ENCODE measurements at places on chromosomes 12 and 14.

GRCh38 chr12:7610006-7610405 is 55.7 kb downstream of the APOBEC1 start:
- DNase-seq: no peak

DNA sequence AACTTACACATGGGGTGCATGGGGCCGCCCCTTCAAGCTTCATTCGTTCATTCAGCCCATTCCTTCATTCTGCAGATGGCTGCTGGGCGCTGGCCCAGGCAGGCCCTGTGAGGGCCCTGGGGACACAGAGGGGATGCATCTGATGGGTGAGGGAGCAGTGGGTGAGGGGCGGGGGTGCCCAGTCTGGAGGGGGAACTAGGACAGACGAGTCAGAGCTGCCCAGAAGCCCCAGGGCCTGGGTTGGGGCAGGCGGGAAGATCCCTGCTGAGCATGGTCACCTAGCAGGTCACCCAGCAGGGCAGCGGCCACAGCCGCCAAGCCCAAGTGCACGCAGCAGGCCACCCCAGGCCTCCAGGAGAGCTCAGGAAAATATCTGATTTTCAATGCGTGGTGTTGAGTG is 14.1 kb downstream of the TRMT61A start:
- DNase-seq: no peak

- DNase-seq: peak; percentile 89
Measured at GRCh38 chr12:124927201-124928094, 13.0 kb upstream of the UBC start.

- DNase-seq: no peak
Measured at GRCh38 chr12:44154128-44154527, 318.2 kb downstream of the TMEM117 start.

DNA sequence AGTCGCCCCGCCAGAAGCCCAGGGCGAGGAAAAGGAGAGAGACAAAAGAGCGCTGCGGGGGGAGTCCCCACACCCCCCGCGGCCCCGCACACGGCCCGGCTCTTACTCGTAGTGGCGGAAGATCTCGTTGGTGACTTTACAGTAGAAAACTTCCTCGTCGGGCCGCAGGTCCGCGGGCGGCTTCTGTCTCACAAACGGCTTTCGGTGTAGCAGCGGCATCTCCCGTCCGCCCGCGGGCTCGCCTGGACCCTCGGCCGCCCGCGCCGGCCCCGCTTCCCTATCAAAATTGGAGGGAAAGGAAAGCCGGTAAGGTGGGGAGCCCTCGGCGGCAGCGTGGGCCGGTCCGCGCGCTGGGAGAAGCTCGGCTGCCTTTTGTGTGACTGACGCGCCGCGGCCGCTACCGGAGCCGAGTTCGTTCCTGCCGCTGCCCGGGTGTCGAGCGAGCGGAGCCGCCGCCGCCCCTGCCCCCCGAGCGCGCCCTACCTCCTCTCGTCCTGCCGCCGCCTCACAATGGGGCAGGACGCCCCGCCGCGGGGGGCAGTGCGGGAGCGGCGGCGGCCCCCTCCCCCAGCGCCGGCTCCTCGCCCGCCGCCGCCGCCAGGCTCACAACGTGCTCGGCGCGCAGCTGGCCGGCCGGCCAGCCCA is 652 bp downstream of the BAZ1A start:
- peak; percentile 31 for DNase-seq

GRCh38 chr14:35416108-35416750 is 11.7 kb upstream of the NFKBIA start:
- DNase-seq: peak; percentile 64

DNA sequence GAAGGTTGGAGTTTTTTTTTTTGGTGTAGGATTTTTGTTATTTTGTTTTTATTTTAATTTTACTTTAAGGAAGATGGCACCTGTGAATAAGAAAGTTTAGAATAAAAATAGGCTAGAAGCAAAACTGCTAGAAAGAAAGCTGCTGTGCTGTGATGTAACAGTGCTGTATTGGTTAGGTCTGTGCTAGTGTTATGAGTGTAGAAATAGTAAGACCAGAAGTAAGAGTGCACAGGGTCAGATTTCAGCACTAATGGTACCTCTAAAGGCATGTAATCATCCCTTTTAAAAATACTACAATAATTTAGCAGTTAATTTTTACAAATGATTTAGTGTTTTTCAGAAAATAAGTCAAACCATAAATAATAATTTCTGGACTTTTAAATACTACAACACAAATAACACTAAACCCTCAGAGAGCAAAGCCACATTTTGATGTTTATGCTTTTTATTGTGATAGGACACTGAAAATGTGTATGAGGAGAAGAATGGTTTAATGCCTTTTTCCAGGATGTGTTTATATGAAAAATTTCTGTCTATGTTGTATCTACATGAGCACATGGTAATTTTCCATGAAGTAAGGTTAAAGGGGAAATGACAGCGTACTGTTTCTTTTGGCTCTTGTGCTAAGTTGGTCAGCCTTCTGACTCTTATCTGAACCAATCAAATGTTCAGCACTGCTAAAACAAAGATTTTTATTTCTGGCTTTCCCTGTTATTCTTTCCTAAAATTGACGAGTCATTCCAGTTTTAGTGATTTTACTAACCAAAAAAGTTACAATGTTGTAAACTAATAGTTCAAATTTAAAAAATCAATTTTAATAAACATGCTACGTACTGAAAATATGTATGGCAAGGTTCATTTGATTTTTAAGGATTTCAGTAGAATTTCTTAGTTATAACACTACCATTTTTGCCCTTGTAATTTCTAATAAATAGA is 96.1 kb downstream of the PPHLN1 start:
- no peak for DNase-seq

- no peak for DNase-seq
Measured at GRCh38 chr12:52026263-52026662, 19.5 kb downstream of the TAMALIN start.

- no peak for DNase-seq
Measured at GRCh38 chr12:22800332-22800731, 175.4 kb downstream of the ETNK1 start.

DNA sequence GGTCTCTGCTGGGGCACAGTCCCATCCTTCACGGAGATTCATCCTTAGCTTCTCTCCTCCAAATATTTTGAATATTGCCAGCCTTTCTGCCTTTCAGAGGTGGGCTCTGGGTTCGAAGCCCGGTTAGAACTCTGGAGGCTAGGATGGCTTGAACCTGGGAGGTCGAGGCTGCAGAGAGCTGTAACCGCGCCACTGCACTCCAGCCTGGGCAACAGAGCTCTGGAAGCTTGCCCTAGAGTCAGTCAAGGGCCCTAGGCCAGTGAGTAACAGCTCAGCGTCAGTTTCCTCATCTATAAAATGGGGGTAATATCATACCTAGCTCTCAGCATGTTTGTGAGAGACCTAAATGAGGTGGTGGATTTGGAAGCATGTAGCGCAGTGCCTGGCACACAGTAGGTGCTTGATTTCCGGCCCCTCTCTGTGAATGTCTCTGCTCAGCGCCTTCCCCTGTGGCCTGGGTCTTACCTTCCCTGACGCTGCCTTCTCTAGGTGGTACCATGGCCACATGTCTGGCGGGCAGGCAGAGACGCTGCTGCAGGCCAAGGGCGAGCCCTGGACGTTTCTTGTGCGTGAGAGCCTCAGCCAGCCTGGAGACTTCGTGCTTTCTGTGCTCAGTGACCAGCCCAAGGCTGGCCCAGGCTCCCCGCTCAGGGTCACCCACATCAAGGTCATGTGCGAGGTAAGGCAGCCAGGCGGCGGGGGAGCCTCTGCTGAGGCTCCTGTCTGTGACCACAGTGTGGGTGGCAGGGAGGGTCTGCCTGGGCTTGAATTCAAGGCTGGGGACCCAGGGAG is 3.4 kb downstream of the PTPN6 start:
- DNase-seq: no peak

- no peak for DNase-seq
Measured at GRCh38 chr14:65440230-65440629, 27.7 kb downstream of the FUT8 start.

GRCh38 chr12:15677726-15678201 is 111.4 kb downstream of the EPS8 start:
- DNase-seq: no peak

DNA sequence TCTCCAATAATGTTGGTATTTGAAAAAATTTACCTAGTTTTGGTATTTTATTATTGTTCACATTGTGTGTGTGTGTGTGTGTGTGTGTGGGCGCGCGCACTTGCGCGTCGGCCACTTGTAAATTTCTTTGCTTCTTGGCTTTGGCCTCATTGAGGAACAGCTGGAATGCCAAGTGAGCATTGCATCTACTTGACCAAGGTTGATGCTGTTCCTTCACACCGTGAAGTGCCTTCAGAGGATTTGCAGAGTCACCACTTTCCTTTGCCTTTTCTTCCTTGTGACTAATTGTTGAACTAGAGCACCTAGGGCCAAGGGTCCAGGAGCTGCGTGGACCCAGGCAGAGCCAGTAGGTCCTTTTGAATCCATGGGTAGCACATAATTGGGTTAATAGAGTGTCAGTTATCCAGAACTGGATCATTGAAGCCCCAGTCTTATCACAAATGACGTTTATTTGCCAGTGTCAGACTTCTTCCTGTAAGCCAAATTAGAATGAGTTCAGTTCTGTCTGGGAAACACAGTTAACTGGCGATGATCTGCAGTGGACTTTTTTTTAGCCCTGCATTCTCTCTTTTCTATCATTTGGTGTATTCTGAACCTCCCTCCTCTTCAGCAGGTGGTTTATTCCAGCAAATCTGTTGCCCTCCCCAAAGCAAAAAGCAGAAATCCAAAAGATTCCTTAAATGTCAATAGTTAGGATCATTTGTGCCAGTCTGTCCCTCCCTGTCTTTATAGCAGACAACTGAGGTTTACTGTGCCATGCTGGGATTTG is 2.6 kb downstream of the PPP2R5C start:
- DNase-seq: no peak

GRCh38 chr12:76871742-76872141 is 7.1 kb downstream of the CSRP2 start:
- DNase-seq: no peak

- DNase-seq: no peak
Measured at GRCh38 chr14:93527203-93527607, 96.5 kb downstream of the UNC79 start.

DNA sequence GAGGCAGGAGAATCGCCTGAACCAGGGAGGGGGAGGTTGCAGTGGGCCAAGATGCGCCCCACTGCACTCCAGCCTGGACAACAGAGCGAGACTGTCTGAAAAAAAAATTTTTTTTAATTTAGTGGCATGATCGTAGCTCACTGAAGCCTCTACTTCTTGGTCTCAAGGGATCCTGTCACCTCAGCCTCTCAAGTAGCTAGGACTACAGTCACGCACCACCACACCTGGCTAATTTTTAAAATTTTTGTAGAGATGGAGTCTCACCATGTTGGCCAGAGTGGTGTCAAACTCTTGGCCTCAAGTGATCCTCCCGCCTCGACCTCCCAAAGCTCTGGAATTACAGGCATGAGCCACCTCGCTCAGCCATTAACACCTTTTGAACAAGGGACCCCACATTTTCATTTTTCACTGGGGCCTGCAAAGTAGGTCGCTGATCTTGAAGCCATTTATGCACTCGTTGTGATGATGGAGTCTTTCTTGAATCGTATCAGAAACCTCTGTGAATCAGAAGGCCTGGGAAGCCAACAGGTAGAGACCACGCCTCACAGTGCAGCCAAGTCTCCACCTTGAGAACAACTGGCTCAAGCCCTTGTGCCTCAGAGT is 5.9 kb downstream of the HCAR1 start:
- DNase-seq: no peak

GRCh38 chr14:56400109-56400825 is 179.3 kb upstream of the TMEM260 start:
- DNase-seq: no peak

DNA sequence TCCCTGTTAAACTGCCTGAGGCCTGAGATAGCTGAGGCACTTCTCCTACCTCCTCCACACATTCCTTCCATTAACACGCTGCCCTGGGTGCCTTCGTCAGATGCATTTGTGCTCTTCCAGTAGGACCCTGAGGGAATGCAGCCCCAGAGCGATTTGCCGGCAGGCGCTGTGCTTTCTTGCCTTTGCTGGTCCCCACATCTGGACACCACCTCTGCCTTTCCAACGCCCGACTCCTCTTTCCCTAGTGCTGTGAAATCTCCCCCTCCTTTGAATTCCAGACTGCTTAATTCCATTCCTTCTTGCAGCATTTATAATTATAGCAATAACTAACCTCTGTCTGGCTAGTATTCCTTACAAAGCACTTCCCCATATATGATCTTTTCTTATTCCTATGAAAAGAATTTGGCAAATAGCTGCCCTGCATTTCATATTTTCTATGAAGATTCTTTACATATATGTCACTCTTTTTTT is 88.4 kb downstream of the C12orf75 start:
- no peak for DNase-seq

GRCh38 chr14:51328772-51329353 is 88.8 kb downstream of the TMX1 start:
- DNase-seq: no peak

- DNase-seq: no peak
Measured at GRCh38 chr12:124939079-124939420, 24.6 kb upstream of the UBC start.

GRCh38 chr14:75537071-75537470 is 14.8 kb downstream of the BATF start:
- no peak for DNase-seq

GRCh38 chr14:96090441-96091148 is 51.4 kb downstream of the C14orf132 start:
- no peak for DNase-seq

DNA sequence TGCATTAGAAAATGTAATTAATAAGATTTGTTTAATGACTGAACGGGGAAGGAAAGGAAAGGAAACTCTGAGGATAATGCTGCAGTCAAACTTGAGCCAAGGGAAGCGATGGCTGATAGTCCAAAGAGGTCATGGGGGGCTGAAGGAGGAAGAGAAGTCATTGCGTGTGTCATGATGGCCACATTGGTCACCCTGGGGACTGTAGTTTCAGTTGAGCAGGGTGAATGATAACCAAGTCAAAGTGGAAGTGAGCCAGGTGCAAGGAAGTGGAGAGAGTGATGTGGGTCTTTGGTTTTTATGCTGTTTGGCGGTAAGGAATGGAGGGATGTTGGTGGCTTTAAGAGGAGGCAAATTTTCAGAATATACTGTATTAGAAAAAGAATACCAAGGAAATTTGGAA is 21.6 kb downstream of the C12orf75 start:
- no peak for DNase-seq

DNA sequence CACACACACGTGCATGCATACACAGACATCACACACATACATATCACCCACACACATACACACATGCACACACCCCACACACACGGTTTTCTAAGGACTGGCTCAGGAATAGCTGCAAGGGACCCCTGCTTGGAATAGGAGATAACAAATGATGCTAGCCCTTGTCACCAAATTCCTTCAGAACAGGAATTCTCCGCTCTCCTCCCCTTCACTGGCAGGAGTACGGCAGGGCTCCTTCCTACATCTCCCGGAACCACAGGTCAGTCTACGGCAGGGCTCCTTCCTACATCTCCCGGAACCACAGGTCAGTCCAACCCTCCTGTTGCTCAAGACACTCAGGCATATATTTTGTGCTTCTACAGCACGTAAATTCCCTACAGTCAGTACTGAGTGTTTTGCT is 23.9 kb downstream of the PHLDA1 start:
- no peak for DNase-seq
